ENCODE measurements at places on chromosomes 5 and 9.

DNA sequence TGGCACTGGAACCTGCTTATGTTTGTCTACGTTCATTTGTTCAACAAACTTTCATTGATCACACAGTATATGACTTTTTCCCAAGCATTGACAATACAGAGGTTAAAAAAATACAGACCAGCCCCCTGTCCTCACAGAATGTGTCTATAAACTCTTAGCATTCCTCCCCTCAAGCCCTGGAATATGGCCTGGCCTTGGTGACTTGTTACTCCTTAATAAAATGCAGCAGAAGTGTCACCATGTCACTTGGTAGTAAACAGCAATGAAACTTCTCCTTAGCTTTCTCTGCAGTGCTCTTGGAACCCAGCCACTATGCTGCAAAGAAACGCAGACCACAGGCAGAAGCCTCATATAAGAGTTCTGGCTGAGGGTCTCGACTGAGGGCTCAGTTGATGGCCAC lies 19.1 kb upstream of the SLC1A3 start:
- DNase-seq: no peak

DNA sequence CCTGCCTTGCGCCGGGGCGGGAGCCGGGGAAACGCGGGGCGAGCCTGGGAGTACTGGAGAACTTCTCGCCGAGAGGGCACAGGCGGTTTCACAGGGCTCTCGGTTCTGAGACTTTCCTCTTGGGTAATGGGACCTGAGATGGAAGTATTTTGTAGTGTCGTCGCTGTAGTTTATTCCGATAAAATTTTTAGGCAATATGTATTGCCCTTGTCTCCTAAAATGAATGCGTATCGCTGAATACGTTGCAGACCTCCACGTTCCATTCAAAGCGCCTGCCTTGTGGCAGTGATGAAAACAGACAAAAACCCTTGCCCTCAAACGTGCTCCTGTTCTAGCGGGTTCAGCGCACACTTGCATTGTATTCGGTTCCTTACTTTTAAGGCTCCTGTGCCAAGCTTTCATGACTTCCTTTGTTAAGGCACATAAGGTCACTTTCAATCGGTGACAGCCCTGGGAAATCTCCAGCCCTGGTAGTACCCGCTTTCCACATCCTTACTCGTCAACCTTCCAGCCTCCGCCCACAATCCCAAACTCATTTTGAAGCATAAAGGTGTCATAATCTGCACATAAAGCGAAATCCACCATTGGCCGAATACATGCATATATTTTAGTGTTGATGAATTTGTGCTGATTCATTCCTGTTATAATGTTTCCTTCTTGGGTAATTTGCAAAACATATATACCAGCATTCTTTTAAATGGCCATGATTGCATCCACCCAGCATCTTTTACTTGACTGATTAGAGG lies 694 bp downstream of the RMI1 start:
- peak; percentile 62 for DNase-seq

GRCh38 chr5:89071101-89071940 lies 188.3 kb upstream of the MEF2C start:
- no peak for DNase-seq

DNA sequence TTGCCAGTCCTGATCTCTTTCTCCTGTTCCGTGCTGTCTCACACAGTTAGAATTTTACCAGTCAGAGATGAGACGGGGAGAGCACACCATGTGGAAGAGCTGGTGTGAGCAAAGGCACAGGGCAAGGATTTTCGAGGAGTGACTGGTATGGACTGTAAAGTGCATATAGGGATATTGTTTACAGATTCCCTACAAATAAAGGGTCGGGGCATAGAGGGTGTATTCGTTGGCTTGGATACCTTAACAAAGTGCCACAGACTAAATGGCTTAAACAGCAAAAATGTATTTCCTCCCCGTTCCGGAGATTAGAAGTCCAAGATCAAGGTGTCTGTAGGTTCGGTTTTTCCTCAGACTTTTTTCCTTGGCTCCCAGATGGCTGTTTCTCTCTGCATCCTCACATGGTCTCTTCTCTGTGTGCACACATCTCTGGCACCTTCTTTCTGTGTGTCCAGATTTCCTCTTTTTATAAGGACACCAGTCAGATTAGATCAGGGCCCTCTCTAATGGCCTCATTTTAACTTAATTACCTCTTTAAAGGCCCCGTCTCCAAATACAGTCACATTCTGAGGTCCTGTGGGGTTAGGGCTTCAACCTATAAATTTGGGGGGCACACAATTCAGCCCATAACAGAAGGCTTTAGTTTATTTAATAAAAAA lies 23.4 kb downstream of the CYFIP2 start:
- no peak for DNase-seq

- peak; percentile 6 for DNase-seq
Observed at GRCh38 chr9:20611691-20612287, 10.5 kb downstream of the MLLT3 start.

DNA sequence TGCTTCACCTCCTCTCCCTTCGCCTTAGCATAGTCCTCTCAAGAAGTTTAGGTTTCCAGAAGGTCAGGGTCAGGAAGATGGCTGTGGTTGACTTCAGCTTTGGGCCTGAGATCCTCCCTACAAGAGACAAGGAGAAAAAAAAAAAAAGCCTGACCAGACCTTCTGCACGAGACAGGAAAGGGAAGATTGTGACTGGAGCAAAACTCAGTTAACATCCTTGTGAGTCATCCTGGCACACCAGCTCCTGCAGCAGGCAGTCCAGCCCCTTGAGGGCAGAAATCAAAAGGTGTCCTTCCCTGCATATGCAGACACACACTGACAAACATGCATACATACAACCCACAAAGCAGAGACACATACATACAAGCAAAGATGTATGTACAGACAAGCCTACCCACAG lies 18.0 kb upstream of the ENHO start:
- DNase-seq: no peak

GRCh38 chr9:35962126-35962906 lies 4.4 kb upstream of the OR2S2 start:
- no peak for DNase-seq

GRCh38 chr5:2403296-2403695 lies 348.2 kb downstream of the IRX2 start:
- DNase-seq: no peak

- peak; percentile 17 for DNase-seq
Observed at GRCh38 chr5:155728857-155729683, 597.9 kb upstream of the SGCD start.

- peak; percentile 39 for DNase-seq
Observed at GRCh38 chr9:17761984-17762676, 183.3 kb downstream of the SH3GL2 start.

DNA sequence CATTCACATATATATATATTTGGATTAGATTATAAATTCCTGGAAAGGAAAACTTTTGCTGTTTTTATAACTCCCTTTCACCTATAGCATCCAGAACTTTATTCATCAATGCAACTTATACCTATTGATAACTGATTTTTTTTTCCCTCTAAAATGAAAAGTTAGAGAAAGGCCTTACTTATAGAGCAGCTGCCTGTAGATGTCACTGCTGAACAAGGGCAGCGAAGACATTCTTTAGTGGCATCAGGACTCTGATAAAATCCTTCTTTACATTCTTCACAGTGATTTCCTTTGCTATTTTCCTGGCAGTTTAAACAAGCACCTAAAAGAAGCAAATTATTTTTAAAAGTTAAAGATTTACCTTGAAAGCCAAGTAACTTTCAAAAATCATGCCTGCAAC lies 32.3 kb upstream of the CDK5RAP2 start:
- DNase-seq: no peak

DNA sequence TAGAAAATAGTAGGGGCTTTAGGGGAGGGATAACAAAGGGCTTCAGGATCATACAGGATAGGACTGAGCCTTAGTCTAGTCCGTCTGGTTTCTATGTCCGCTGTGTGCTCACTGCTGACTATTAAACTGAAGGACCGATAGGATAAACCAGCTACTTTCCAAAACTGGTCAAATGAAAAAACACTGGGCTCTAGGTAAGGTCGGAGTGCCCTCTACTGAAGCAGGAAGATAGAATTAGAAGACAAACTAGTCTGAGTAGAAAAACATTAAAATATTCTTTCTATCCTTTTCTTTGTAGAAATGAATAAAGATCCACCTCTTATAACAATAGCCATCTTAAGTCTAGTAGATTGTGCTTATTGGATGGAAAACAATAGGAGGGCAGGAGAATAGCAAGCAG lies 133.6 kb downstream of the CEMIP2 start:
- no peak for DNase-seq

- no peak for DNase-seq
Observed at GRCh38 chr9:109689701-109690100, 90.3 kb upstream of the PALM2AKAP2 start.

GRCh38 chr9:107674721-107675277 lies 185.2 kb upstream of the KLF4 start:
- no peak for DNase-seq

DNA sequence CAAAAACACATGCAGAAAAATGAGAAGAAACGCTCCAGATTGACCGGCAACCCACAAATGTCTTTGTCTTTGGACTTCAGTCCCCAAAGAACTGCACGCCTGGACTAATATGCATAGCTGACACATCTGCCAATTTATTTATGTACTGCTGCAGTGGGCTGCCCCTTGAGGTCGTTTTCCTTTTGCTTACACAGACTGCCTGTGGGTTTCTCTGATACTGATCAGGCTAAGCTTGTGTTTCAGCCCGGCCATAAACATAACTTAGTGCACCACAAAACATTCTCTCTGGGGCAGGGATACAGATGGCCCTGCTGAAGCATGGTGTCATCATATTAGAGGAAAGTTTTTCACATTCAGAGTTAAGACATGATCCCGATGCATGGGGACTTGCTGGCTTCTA lies 75.4 kb downstream of the NUDT12 start:
- no peak for DNase-seq

GRCh38 chr9:123435471-123435870 lies 79.5 kb downstream of the CRB2 start:
- no peak for DNase-seq

DNA sequence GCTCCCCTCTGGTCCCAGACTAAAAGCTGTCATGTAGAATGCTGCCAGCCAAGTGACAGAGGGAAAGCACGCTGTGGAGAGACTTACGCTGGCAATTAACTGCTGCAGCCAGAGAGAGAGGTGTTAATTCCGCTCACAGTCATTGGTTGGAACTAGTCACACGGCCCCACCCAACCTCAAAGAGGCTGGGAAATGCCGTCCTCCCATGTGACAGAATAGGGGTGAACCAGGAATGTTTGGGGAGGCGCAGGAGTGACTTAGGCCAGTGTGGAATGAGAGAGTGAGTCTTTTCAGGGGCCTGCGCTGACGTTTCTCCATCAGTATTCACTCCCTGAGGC lies 87.6 kb downstream of the AMBP start:
- DNase-seq: no peak

DNA sequence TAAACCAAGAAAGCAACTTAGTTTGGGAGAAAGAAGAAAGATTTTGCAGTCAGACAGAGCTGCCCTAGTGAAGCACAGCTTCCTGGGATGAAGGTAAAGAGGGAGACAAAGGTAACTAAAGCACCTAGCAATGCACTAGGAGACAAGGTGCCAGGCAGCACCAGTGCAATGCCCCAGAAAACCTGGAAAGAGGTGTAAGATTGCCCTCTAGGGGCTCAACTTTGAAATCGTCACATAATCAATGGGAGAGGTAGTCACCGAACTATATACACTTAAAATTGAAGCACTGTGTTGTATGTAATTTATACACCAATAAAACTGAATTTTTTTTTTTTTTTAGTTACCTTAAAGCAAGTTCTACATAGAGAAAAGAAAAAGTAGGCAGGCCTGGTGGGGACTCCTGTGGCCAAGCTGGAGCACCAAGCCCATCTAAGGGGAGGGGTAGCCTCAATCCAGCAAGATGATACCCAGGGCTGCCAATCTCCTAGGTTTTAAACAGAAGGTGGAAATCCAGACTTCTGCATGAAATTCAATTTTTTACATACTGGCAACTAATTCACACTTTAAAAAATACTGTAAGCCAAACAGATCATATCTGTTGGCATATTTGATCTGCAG lies 48.2 kb downstream of the CDK5RAP2 start:
- DNase-seq: peak; percentile 46

GRCh38 chr5:65186646-65187227 lies 295.0 kb downstream of the ADAMTS6 start:
- no peak for DNase-seq

- DNase-seq: no peak
Observed at GRCh38 chr5:146818822-146819221, 59.7 kb downstream of the PPP2R2B start.

GRCh38 chr5:152855441-152855840 lies 450.4 kb upstream of the NMUR2 start:
- DNase-seq: no peak

DNA sequence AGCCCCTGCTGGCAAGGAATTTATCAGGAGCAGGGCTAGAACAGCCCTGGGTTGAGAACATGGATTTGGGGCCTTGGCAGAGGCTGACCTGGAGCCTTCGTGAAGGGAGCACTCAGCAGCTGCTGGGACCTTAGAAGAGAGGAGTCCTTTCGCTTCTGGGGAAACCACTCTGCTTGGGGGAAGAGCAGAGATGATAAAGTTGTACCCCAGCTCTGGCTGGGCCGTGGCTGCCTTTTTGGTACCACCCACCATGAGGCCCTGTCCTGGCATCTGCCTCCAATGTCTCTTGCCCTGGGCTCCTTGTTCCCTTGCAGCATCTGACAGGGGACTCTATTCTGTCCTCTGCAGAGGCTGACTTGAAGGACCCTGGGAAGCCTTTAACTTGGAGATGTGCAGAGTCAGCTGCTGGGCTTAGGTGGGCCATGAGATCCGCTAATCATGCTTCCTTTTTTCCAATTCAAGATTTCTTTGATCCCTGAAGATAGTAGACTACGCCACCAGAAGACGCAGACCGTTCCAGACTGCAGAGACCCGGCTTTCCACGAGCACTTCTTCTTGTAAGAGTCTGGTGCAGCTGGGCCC lies 20.2 kb downstream of the RGS3 start:
- DNase-seq: no peak

GRCh38 chr9:9792144-9792857 lies 820.5 kb downstream of the PTPRD start:
- DNase-seq: no peak

- no peak for DNase-seq
Observed at GRCh38 chr5:27308153-27308552, 269.8 kb upstream of the CDH9 start.

- no peak for DNase-seq
Observed at GRCh38 chr5:56739990-56740389, 75.4 kb upstream of the MAP3K1 start.

Measured in NCI-H510A treated with DMSO at 0.1 percent for 48 hours (cell line).